ENCODE measurements at places on chromosomes 5 and 9.

GRCh38 chr5:92559781-92560180 lies 1021.2 kb downstream of the NR2F1-AS1 start:
- DNase-seq = peak; percentile 19

GRCh38 chr9:122059214-122059954 lies 33.7 kb downstream of the TTLL11 start:
- DNase-seq = no peak

GRCh38 chr5:32136342-32136741 lies 37.8 kb downstream of the GOLPH3 start:
- no peak for DNase-seq

GRCh38 chr5:36373527-36374086 lies 71.9 kb upstream of the RANBP3L start:
- no peak for DNase-seq

DNA sequence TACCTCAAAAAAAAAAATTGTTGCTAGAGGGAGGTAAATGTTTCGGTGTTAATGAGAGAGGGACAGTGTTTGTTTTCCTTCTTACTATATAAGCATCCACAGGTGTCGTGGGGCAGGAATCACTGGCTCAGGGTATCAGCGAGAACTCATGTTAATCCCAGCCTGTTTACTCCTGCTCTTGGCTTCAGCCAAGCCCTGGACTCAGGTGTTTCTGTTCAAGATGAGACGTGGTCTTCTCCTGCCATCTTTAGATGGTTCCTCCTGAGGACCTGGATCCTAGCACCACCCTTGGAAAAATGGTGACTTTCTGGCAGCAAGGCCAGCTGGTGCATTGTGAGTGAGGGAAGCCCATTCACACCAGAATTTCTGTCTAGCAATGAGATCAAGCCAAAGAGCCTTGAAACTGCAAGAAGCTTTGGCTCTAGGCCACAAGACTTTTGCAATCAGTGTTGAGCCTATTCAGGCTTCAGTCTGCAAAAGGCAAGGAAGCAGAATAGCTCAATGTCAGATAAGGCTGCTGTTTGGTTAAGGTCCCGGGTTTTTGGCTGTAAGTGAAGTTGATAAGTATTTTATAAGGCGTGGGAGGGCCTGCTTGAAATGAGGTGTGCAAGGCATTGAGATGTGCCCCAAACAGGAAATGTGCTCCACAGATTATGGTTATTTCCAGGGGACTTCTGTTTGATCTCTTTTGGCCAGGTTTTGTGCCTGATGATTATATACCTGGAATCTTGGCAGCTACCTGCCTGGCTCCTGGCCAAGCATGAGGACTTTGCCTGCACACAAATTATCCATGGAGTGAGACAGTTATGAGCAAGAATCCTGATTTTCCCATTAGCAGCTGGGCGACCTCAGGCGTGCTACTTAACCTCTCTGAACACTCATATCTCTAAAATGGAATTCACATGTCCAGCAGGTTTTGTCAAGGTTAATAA lies 99.8 kb downstream of the TENT4A start:
- no peak for DNase-seq

- no peak for DNase-seq
These were observed 34.5 kb upstream of the NCS1 start for GRCh38 chr9:130137641-130138081.

DNA sequence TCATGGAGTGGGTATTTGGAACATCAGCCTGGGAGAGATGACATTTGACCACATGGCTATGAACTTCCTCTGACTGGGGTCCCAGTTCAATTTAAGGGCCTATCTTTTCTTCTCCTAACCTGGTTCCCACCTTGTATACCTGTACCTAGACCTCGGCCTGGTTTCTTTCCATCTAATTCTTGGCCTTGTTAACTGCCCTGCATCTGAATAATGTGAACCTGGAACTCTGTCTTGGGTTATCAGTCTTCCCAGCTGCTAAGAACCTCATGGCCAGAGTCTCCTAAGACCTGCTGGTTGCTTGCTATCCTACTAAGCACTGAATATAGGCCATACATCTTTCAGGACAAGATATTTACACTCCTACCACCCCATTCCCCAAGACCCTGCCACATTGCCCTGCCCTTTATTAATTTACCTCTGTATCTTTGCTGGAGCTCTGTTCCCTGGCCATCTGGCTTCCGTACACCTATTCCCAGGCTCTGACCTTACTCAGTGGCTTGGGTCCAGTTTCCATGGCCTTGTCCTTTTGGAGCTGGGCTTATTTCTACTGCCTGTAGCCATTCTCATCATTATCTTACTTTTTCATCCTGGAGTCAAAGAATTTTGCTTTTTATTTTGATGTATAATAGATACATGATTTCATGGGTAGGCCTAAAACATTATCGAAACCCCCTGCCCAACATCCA lies 6.6 kb downstream of the PSAT1 start:
- no peak for DNase-seq

GRCh38 chr5:23996525-23996924 lies 489.1 kb downstream of the PRDM9 start:
- DNase-seq = no peak

- no peak for DNase-seq
These were observed 283.9 kb downstream of the ADAMTS6 start for GRCh38 chr5:65197531-65198455.

GRCh38 chr9:21385131-21385670 lies at the start of gene IFNA2:
IFNA2 (minus strand) TSS chr9:21385398; CDS start chr9:21385329, 69 bp downstream.
- no peak for DNase-seq

- no peak for DNase-seq
These were observed 36.3 kb upstream of the CRB2 start for GRCh38 chr9:123319541-123320339.

GRCh38 chr5:91244380-91245073 lies 138.6 kb downstream of the ARRDC3 start:
- DNase-seq = no peak

Data from dermis microvascular lymphatic vessel endothelial cell (primary cell).